ENCODE measurements at places on chromosomes 5 and 9. TPM values are rescaled to one million over a fixed set of nuclear protein-coding genes. Genes with fewer than 3 reads are reported as not detected.

DNA sequence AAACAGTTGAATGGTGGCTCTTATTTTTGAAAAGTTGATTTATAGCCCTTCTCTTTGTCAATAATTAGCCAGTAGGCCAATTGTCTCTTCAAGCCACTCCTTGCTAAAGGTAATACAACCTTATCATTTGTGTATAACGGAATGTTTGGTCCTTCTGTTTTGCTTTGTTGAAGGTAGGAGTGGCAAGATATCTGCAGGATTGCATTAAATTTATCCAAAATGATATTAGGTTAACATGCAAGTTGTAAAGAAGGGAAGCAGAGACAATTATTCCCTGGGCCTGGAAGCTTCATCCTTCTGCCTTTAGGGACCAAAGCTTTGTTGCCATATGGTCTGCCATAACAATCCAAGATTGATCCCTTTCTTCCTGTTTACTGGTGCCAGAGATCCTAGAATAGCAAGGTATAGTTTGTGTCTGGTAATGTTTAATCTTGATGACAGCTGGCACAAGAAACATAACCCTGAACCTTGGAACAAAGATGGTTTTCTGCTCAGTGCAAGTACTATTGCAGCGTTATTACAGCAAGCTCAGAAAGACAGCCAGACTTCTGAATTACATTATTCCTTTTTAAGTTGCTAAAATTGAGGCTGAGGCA lies 15.5 kb upstream of the FSD1L start:
- no peak for DNase-seq

GRCh38 chr9:3475300-3476020 lies 50.3 kb downstream of the RFX3 start:
- DNase-seq: no peak

The CFAP90 gene
- 0.34 TPM for total RNA-seq

The FBLL1 gene
- total RNA-seq: 0.84 TPM

GRCh38 chr5:139654871-139655491 lies 6.8 kb downstream of the CXXC5 start:
- DNase-seq: no peak

- DNase-seq: no peak
Observed at GRCh38 chr5:102713682-102714231, 41.3 kb upstream of the PAM start.

DNA sequence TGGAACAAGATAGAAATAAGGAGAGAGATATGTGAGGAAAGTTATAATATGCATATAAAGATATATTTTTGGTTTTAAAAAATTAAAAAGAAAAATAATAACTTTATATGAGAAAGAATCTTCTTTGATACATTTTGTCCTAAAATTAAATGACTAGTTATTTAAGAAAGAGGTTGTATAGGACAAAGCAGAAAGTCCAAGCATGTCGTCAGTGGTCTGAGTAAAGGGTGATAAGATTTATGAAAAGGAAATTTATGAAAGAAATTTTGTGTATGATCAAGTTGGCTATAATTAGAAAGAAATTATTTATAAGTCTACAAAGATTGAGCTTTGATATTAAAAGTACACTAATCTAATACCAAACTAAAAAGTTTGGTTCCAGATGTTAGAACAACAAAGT lies 32.0 kb downstream of the GTF3C4 start:
- no peak for DNase-seq

GRCh38 chr5:163312598-163312997 lies 124.8 kb upstream of the CCNG1 start:
- no peak for DNase-seq

DNA sequence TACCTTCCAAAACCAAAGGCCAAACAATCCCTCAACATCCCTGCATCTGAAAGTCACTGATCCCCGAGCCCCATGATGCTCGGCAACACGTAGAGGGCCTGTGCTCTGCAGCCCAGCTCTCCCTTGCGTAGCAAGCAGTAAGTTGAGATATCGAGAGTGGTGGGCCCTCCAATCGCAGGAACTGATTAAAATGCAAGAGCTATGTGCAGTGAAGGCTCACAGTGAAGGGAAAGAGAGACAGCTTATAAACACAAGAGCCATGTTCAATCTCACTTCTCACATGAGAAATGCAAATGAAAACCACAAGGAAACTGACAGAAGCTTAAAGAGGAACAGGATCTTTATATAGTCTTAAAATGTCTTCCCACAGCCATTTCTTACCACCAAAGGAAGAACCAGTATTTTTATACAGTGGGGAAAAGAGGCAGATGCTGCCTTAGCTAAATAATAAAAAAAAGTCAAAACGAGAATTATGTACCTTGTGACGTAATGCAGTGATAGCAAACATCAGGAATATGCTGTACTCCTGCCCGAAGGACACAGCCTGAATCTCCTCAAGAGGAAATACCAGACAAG lies 24.6 kb downstream of the TTF1 start:
- no peak for DNase-seq

The PCDHB16 gene
- total RNA-seq: 0.92 TPM

DNA sequence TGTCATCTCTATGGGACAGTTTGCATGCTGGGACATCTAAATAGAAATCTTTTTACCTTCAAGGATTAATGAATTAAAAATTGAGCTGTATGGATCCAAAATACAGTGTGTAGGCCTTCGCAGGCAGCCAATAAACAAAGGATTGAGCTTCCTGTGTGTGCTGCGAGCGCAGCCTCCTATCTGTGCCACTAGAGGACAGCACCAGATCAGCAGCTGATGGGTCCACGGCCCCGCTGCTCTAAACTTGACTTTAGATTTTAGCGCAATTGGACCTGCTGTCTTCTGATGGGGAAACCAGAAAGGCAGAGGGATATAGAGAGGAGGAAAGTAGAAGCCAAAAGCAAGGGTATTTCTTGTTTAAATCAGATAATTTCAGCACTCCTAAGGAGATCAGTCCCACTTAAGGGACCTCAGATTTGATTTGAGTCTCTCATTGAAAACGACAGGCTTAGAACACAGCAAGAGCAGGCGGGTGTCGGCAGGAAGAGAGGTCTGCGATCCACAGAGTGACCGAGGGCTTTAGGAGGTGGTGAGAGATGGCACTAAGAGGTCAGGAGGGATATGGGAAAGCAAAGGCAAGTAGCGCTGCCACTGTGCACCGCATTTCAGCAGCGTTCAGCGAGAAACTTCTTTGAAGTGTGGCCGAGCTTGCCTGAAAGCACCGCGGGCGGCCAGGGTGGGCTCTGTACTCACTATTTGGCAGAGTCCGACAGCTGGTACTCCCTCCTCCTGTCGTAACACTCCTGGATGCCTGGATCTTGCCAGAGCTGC lies 214.3 kb downstream of the GNA14 start:
- no peak for DNase-seq

- no peak for DNase-seq
Observed at GRCh38 chr5:15610216-15610615, 110.2 kb downstream of the FBXL7 start.

The SPACA9 gene
- 6.9 TPM for total RNA-seq

GRCh38 chr5:2631758-2632157 lies 119.7 kb downstream of the IRX2 start:
- DNase-seq: no peak

DNA sequence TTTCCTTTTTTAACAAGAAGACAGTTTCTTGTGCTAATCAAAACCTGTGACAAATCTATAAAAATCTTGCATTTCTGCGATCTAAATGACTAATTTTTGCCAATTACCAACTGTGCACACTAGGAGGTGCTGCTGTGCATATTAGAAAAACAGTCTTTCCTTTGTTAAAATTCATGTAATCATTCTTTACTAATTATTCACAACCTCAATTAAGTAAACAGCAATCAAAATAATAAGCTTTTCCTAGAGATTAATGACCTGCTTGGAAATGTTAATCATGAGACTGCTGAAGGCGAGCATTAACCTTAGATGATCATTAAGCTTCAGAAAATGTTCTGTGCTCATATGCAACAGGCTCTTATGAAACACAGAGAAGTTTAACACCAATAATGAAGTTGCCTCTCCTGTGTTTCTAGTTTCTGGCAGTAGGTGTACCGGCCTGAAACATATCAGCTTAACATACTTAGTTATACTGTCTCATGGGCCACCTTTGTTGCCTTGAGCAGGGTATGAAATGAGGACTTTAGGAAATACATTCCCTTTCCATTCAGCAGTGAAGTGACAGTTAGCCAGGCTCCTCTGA lies 17.7 kb downstream of the RFESD start:
- DNase-seq: no peak

The PCDHA9 gene
- total RNA-seq: under 0.01 TPM

The SMAD5 gene
- 40.1 TPM for total RNA-seq

DNA sequence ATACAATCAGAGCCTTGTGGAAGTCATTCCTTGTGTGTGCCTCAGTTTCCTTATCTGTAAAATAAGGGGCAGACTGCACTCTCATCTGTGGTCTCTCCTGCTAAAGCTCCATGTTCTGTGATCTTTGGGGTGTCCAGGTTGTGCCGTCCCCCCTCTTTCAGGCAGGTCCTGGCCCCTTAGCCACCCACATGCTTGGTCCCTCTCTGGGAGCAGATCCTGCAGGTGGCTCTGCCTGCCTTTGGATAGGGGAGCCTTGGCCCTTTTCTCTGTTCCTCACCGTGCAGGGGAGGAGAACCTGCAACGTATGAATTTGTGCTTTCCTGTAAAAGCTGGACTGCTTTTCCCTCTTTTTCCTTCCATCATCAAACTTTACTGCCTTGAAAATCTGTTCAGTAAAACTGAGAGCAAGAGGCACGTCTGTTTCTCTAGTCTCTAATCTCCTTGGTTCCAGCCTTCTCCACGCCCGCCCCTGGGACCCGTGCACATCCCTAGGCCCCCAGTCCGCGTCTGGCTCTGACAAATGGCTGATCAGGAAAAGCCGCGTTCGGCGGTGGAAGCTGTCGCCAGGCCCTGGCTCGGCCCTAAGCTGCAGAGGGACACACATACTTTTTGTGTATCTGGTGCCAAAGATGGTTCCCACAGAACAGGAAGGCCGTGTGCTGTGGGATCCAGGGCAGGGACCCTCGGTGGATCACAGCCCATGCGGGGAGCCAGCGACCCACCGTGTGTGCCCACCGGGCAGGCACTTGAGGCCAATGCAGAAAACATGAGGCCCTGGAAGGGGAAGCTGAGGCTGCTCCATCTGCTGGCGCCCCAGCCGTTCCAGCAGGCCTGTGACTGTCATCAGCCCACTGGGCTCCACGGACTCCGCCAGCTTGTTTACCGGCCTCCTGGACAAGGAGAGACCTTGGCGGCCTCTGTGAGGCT lies 43.4 kb upstream of the COL5A1 start:
- DNase-seq: no peak

- no peak for DNase-seq
Observed at GRCh38 chr5:119322312-119322947, 33.4 kb upstream of the TNFAIP8 start.

- DNase-seq: no peak
Observed at GRCh38 chr9:35748242-35748857, 678 bp downstream of the GBA2 start.

- no peak for DNase-seq
Observed at GRCh38 chr5:154737667-154738320, 17.4 kb upstream of the LARP1 start.
